ENCODE measurements at places on chromosomes 7 and 10.
A peak's percentile ranks its signal among the peaks of the same experiment; 100 is the strongest.

DNA sequence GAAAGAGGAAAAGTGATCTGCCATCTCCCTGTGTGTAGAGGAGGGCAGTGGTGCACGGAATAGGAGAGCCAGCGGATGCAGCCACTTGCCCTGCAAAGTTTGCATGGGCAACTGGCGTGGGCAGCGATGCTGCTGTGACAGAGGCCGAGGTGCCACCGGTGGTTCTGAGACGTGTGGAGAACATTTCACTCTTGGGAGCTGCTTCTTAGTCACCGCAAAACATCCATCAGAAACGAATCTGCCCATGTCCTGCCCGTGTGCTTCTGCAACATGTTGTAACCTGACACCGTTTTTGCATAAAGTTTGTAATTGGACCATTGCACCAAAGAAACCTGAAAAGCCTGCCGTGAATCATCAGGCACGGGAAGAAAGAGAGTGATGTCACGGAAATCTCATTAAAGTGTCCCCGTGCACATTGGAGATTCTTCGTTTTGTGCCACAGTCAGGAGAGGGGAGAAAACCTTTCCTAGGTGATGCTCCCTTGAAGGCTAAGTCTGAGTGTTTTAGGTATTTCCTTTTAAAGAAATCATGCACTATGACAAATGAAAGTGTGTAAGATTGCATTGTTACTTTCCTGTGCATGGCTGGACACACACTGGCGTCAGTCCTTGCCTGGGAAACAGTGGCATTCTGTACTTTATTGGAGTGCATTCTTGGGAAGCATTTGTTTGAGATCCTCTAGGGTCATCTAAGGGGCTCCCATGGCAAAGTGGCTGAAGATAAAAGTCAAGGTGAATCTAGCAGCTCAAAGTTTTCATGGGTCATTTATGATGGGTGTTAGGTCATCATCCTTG is 302.6 kb downstream of the KLF6 start:
- no peak for DNase-seq

GRCh38 chr7:85186521-85187241 is at the start of gene SEMA3D:
SEMA3D (minus strand) TSS chr7:85187056; CDS start chr7:85121891, 65,165 bp downstream.
- DNase-seq, result peak; percentile 23

DNA sequence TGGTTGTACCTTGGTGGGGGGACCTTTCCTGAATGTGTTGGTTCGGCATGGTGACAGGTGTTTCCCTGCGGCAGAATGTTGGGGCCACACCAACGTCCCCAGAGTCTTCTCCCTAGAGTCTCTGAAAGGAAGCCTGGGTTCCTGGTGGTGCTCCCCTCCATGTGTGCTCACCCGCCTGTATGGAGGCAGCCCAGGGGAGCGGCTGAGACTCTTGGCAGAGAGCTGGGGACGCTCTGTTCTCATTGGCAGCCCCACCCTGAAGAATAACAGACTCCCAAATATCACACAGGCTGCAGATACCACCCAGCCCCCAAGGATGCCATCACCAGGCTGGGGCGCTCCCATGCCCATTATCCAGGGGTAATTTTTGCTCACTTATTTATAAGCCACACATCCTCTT is 34.8 kb downstream of the CHST12 start:
- DNase-seq, result no peak

GRCh38 chr7:44320141-44320540 is 5.3 kb downstream of the CAMK2B start:
- DNase-seq, result no peak

GRCh38 chr7:4052130-4052529 is 630.0 kb upstream of the FOXK1 start:
- no peak for DNase-seq

GRCh38 chr7:24756545-24757352 is 515 bp downstream of the GSDME start:
- no peak for DNase-seq

DNA sequence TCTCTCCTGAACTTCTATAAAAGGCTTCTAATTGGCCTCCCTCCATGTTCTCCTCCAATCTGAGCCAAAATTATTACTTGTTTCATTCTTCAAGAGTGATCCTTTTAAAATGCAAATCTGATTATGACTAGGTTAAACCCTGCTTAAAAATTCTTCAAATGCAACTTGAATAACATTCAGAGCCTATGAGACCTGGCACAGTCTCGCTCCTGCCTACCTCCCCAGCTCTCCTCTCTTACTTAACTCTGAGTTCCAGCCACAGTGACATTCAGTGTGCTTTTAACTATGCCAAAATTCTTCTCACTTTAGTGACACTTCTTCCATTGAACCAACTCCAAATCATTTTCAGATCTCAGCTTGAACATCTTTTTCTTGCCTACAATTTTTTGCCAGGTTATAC is 68.8 kb downstream of the TMEM168 start:
- no peak for DNase-seq

GRCh38 chr10:84114088-84114667 is 25.1 kb upstream of the GHITM start:
- no peak for DNase-seq

- no peak for DNase-seq
Measured at GRCh38 chr10:75703191-75703854, 271.9 kb downstream of the LRMDA start.

- no peak for DNase-seq
Measured at GRCh38 chr7:116797612-116798011, 64.8 kb upstream of the CAPZA2 start.

DNA sequence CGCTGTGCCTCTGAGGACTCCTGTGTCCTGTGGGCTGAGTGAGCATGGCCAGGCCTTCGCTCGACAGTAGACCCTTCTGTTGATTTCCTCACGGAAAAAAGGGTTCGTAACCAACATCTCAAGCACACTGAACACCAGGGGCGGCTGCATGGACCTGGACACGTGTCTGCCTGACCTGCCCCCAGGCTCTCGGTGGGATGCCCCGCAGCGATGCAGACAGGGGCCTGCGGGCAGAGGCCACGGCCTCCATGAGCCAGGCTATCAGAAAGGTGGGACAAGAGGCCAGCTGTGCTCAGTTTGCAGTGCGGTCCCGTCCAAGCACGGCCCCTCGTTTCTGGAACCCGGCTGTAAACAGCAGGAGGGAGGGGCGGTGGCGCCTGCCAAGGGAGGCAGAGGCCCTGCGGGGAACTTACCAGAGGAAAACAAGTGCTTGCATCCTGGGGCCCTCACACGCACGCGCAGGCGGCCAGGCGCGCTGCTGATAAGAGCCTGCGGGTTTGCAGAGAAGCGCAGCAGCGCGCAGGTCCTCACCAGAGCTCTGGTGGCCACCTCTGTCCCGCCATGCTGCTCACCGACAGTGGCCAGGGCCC is 10.6 kb downstream of the GPR146 start:
- no peak for DNase-seq

GRCh38 chr7:142896151-142896550 is 10.6 kb upstream of the TRPV6 start:
- no peak for DNase-seq

- no peak for DNase-seq
Measured at GRCh38 chr7:110677405-110677804, 413.5 kb upstream of the LRRN3 start.

GRCh38 chr10:87578842-87579401 is 74.2 kb downstream of the MINPP1 start:
- DNase-seq, result no peak

DNA sequence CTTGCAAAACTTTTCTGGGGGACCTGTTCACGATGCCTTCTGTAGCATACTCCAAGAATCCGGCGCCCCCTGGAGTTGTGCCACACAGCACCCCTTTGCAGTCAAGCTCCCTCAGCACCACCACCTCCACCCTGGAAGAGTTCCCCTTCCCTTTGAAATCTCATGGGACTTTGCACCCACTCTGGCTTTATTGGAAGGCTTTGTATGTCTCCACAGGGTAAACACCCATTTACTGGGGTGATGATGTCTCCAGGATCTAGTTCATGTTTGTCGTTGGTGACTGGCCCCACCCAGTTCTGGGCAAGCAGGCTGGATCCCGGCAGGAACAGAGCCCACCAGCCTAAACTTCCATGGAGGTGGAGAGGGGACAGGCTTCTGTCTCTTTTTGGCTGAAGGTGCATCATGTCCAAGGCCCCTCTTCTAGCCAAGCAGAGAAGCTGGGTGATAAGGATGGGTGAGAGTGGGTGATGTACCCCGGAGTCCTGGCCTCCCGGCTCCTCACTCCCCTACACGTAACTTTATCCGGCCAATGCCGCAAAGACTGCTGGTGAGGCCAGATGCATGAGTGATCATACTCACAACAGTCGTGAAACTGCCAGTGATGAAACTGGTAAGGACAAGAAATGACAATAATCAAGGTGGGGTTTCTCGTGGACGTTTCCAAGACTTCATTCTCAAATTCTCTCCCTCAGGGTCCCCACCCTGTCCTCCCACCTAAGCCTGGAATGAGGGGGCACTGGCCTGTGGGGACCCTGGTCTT is 695 bp upstream of the CLDN4 start:
- DNase-seq, result no peak

DNA sequence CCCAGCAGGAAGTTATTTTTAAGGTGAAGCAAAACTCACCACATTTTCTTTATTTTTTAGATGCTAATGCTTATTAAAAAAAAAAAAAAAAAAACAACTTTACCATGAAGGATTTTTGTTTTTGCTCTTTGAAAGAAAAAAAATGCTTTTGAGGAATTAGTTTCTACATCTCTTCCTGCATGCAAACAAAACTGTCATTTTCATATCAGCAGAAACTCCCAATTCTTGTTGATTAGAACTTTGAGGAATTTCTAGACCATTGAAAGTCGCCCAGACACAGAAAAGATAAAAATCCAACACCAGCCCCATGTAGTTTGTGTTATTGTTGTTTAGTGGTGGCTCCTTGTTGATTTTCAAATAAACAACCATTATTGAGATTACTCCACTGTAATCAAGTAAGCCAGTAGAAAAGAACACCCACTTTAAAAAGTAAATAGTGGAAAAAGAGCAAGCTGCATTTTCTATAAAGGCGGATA is 14.3 kb downstream of the SKIDA1 start:
- no peak for DNase-seq

- DNase-seq, result no peak
Measured at GRCh38 chr10:103651783-103652476, 158.4 kb downstream of the NEURL1 start.

DNA sequence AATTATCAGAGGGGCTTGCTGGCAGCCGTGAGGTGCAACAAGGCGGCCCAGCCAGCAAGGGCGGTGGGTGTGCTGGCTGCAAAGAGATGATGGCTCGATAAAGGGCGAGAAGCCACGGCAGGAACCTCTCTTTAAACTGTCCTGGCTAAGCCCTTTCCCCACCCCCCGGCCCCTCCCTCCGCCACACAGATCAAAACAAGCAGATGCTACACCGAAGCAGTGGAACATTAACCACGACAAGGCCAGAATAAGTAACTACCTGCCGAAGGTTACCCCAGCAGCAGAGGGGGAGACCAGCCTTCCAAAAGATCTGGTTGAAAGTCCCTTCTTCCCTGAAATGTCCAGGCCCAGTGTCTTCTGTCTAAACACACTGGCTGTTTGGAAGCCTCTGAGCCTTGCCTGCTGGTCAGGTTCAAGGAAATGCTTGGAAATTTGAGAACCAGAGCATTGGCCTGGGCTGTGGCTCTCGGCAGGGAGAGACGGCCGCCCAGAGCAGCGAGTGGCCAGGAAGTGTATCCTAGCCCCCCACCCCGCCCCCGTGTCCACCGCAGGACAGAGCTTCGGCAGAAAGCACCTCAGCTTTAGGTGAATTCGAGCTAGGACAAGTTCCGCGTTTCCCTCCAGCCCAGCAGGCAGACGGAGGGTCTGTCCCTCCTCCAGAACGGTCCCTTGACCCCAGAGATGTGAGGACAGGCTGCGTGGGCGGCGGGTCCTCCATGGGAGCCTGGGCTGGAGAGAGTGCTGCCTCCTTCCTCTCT is 2.1 kb downstream of the FAM20C start:
- no peak for DNase-seq

DNA sequence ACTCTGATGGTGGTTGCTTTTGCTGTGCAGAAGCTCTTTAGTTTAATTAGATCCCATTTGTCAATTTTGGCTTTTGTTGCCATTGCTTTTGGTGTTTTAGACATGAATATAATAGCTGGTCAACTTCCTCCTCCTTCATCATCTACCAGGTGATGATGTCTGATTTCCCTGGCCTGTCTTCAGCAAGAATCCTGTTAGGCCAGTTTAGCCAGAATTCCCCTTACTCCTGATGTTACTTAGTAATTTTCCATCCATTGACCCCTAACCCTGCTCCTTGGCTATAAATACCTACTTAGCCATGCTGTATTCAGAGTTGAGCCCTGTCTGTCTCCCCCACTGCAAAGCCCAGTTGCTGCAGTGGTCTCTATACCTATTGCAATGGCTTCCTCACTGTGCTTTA is 91.4 kb downstream of the ZNF777 start:
- no peak for DNase-seq

DNA sequence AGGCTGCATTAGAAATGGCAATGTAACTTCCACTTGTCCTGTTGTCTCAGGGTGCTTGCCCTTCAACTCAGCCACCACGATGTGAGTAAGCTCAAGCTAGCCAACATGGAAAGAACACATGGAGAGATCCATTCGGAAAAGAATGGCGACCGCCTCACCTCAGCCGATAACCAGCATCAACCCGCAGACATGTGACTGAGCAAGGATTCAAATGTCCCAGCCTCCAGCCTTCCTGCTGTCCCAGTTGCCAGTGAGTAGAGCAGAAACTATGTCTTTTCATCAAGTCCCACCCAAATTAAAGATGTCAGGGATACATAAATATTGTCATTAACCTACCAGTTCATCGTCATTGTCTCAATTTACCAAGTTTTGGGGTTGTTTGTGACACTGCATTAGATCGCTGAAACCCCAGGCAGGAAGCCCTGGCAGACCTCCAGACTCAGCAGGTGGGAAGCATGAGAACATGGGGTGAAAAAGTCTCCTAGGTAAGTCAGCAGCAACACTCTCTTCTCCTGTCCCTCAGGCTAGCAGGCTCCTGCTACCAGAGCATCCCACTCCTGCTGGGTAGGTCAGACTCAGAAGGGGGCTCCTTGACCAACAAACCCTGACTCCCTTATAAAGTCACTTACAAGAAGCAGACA is 67.0 kb downstream of the OSBPL3 start:
- DNase-seq, result no peak

DNA sequence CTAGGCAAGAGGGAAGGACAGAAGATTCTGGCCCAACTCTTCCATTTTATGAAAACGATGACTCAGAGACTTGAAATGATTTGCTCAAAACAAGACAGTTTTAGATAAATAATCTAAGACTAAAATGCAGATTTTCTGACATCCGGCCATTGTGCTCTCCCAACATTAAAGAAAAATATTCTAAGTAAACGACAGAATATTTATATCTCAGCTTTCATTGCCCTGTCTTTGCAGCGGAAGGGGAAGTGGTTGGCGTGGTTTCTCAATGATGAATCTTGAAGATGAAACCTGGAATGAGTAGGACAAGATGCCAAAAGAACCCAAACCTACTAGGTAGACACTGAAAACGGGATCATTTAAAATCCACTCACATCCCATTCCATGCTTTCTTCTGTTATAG is 28.9 kb upstream of the NPY start:
- DNase-seq, result no peak

GRCh38 chr7:122454776-122455507 is 150.4 kb upstream of the FEZF1 start:
- DNase-seq, result no peak

DNA sequence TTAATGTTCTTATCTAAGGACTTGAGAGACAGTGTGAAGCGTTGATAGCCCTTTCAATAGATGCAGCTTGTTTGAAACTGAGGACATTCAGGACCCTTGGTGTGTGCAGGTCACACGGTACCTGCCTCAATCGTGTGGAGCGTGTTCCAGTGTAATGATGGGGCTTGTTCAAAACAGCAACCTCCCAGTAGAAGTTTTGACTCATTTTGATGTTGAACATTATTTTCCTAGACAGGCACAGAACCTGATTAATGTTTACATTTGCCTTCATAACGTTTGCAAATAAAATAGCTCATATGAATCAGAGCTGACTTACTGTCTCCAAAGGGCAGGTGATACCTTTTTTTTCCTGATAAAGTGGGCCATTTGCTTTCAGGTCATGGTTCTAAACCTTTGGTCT is 21.3 kb downstream of the RBM17 start:
- DNase-seq, result no peak

- DNase-seq, result no peak
Measured at GRCh38 chr7:126227643-126228042, 1025.1 kb downstream of the GRM8 start.
